Type B pancreatic cell (in vitro differentiated cells): ENCODE measurements at places on chromosomes 12 and 14.
A peak's percentile ranks its signal among the peaks of the same experiment; 100 is the strongest.

DNA sequence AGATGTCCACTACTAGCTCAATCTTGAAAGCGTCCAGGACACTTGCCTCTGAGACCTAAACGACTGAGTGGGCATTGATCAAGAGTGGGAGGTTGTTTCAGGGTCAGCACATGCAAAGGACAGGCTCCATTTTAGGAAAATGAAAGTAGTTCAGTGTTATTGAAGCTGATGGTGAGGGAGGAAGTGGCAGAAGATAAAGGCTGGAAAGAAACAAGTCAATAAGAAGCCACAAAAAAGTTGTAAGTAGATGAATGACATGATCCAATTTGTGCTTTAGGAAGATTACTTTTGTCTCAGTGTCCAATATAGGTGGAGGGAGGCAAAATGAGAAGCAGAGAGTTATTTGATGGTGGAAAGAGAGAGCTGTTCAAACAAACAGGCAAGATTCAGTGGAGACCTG lies 22.0 kb downstream of the GPR65 start:
- no peak for DNase-seq

DNA sequence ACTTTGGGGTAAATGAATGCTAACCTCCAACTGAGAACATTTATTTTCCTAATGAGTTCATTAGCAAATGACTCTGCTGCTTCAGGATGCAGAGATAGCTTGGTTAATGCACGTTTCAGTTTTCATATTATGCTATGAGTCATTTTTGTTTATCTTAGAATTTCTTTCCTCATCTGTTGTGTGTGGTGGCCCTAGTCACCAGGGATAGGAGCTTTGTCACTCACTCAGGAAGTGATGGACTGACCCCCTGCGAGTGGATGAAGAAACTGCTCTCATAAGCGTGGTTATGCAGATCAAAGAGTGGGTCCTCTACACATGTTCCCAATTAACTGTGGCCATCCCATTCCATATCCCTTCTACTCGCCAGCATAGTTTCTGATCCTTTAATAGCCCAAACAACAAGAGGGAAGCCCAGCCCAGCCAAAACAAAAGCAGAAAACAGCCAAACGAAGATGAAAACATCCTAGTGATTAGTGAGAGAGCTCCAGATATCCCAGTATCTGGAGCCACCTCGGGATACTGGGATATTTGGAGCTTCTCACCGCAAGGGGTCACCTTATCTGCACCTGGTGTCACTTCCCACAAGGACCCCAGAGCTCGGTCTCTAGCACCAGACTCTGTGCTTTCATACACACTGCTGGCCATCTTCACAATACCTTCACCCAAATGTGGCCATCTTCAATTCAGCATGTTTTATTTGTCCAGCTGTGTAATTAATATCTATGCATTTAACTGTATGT lies 8.6 kb downstream of the TC2N start:
- DNase-seq = no peak

- DNase-seq = no peak
Observed at GRCh38 chr14:100427166-100427565, 104.0 kb downstream of the SLC25A47 start.

- DNase-seq = no peak
Observed at GRCh38 chr14:54754623-54755386, 147.8 kb downstream of the GCH1 start.

DNA sequence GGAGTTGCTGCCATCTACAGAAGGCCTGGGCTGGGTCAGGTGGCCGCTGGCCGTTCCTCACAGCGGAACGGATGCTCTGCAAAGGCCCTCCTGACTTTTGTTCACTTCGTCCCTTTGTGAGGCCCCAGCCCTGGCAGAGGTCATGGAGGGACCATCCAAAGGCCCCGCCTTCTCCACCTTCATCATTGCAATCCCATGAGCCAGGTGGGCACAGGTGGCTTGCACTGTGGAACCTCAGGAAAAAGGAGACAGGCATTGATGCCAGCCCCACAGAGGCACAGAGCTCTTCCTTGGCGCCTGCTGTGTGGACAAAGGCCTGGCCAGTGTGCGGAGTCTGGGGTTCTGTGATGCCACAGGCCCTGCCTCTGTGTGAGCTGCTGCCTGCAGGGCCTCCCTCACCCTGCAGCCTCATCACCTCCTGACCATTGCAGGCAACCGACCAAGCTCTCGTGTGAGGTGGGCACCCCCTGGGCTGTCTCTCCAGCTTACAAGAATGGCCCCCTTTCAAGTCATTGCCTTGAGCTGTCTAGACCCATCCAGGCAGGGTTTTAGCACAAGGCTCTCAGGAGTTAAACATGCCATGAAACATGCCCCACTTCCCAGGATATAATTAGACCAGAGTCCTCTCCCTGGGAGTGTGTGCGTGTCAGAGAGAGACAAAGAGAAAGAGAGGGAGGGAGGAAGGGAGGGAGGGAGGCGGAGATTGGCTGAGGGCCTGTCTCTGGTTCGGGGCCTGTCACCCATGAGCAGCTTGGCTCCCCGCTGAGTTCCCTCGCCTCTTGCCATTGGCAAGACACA lies 19.3 kb downstream of the NFKBIA start:
- no peak for DNase-seq

GRCh38 chr14:81062816-81063215 lies 107.4 kb downstream of the TSHR start:
- no peak for DNase-seq

- DNase-seq = no peak
Observed at GRCh38 chr12:58896278-58896677, 24.0 kb downstream of the LRIG3 start.

DNA sequence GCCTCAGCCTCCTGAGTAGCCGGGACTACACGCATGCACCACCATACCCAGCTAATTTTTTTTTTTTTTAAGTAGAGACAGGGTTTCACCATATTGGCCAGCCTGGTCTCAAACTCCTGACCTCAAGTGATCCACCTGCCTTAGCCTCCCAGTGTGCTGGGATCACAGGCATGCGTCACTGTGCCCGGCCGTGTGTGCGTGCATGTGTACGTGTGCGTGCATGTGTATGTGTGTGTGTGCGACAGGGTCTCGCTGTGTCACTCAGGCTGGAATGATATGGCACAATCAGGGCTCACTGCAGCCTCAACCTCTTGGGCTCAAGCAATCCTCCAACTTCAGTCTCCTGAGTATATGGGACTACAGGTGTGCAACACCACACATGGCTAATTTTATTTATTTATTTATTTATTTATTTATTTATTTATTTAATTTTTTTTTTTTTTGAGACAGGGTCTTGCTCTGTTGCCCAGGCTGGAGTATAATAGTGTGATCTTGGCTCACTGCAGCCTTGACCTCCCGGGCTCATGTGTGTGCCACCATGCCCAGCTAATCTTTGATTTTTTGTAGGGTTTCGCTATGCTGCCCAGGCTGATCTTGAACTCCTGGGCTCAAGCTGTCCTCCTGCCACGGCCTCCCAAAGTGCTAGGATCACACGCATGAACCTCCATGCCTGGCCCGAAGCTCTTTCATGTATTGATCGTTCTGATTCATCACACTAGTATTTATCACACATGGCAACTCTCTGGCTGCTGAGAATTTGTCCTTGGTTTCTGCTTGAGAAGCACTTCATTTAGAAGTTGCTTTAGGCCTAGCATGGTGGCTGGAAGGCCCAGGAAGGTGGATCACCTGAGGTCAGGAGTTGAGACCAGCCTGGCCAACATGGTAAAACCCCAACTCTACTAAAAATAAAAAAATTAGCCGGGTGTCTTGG lies 35.9 kb upstream of the CLIP1 start:
- DNase-seq = no peak

- no peak for DNase-seq
Observed at GRCh38 chr14:57122129-57122528, 146.6 kb downstream of the EXOC5 start.

DNA sequence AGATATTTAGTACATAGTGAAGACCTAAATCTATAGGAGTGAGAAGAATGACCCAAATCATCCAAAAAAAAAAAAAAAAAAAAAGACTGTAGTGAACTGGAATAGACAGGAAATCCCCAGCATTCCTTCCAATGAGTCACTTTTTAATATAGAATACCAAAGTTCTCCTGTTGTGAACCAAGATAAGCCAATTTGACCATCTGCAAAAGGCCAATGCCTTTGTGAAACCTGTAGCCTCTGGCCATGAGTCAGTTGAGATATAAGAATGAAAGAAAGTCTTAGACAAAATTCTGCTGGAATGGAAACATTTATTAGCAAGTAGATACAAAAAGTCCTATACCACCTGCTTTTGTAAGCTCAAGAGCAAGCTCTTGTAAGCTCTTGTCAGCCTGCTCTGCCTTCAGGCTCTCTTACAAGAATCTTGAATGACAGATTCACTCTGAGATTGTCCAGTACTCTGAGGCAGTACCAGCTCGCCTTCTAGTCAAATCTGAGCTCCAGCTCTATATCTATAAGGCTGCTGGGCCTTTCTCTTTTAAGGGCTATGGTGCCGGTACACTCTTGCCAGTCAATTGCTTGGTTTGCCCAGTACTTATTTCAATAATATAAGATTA lies 243.0 kb upstream of the TMTC1 start:
- DNase-seq = no peak

DNA sequence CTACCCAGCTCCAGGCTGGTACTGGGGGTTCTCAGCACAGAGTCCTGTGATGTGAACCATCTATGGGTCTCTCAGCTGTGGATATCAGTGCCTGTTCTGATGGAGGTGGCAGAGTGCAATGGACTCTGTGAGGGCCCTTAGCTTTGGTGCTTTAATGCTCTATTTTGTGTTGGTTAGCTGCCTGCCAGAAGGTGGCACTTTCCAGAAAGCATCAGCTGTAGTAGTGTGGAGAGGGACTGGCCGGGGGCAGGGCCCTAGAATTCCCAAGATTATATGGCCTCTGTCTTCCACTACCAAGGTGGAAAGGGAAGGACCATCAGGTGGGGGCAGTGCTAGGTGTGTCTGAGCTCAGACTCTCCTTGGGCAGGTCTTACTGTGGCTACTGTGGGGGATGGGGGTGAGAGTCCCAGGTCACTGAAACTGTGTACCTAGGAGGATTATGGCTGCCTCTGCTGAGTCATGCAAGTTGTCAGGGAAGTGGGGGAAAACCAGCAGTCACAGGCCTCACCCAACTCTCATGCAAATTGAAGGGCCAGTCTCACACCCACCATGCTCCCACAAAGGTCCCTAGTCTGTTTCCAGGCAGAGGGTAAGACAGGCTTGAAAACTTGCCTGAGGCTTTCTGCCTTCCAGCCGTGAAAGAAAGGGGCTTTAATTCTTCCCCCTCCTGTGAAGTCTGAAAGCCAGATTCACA lies 878.1 kb downstream of the C12orf50 start:
- no peak for DNase-seq

- no peak for DNase-seq
Observed at GRCh38 chr12:119180380-119181040, 1.8 kb downstream of the HSPB8 start.

DNA sequence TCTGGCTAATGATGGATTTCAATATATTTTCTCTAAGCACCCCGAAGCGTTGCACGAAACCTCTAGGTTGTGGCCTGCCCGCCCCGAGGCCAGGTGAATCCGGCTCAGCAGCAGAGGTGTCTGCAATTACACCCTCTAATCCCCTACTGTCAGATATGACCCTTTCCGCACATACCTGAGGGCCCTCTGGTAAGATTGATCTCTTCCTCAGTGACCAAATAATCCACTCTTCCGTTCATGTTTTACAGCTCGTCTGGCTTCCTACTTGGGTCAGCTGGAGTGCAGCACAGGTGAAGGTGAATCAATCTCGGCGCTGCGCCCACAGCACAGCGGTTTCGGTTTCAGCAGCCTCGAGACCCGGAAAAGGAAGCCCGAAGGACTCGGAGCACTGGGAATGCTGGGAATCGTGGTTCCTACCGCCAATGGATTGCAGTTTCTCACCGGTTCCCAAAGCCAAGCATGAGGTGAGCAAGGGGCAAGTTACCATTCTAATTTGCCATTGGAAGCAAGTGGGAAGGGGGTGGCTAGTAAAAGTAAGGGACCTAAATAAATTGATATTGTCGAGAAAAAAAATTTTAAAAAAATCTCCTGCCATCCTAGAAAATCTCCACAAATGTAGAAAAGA lies at the start of gene SYNJ2BP:
Gene SYNJ2BP (minus strand): TSS at position 366 of the 625 bp plus-strand sequence. CDS start 127 bp downstream, at position 239.
- DNase-seq = peak; percentile 76

DNA sequence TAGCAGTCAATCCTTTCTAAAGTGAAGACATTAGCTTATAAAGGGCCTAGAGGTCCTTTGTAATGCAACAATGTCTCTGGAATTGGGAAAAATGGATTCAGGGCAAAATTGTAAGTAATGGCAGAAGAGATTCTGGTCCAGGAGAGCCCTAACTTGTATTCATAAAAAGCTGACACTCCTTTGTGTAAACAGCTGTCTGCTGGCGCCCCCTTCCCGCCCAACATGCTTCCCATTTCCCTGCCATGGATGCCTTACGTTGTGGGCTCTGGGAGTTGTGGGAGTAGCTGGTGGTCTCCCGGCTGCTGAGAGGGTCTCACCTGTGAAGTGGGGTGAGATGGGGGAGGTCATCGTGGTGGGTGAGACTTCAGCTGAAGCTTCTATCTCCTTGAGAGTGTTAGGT lies 2.3 kb downstream of the ACRBP start:
- no peak for DNase-seq

- DNase-seq = no peak
Observed at GRCh38 chr14:65032319-65032718, 45.6 kb downstream of the FNTB start.

- DNase-seq = no peak
Observed at GRCh38 chr12:7642876-7643309, 22.8 kb downstream of the APOBEC1 start.

- no peak for DNase-seq
Observed at GRCh38 chr14:35286707-35287106, 5.5 kb upstream of the PSMA6 start.

DNA sequence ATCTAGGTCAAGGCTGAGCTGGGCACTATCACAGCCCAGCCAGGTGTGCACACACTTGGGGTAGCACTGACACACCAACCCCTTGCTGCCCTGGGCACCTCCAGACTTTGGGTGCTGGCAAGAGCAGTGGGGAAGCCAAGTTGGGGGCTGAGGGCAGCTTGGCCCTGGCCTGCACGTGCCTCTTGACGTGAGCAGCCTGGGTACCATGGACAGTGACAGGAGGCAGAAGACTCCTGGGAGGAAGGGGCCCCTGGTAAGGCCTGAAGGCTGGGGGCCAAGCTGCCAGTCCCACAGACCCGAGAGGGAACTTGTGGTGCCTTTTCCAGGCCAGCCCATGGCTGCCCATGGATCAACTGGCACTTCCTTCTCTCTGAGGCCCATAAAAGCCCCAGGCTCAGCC lies 124.1 kb upstream of the SFSWAP start:
- DNase-seq = no peak

DNA sequence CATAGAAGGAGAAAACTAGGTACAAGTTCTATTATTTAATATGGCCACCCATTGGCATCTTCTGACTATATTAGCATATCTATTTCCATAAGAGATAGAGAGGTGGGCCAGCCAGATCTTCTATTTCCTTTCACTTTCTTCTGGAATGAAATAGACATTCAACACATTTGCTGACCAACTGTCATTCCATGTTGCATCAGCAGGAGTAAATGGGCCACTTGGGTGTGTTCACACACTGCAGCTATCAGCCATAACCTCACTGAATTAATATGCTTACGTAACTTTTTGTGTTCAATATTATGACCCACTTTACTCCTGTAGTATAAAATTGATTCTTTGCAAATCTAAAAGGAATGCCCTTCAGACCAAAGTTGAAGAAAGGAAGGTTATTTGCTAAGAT lies 106.2 kb upstream of the LGR5 start:
- no peak for DNase-seq
